NCI-H82 (cell line): ENCODE measurements at places on chromosomes 4 and X.

GRCh38 chrX:128728943-128729342 lies 676.7 kb upstream of the ACTRT1 start:
- peak; percentile 58 for DNase-seq

- no peak for DNase-seq
Observed at GRCh38 chr4:48420144-48420543, 63.0 kb upstream of the SLC10A4 start.

DNA sequence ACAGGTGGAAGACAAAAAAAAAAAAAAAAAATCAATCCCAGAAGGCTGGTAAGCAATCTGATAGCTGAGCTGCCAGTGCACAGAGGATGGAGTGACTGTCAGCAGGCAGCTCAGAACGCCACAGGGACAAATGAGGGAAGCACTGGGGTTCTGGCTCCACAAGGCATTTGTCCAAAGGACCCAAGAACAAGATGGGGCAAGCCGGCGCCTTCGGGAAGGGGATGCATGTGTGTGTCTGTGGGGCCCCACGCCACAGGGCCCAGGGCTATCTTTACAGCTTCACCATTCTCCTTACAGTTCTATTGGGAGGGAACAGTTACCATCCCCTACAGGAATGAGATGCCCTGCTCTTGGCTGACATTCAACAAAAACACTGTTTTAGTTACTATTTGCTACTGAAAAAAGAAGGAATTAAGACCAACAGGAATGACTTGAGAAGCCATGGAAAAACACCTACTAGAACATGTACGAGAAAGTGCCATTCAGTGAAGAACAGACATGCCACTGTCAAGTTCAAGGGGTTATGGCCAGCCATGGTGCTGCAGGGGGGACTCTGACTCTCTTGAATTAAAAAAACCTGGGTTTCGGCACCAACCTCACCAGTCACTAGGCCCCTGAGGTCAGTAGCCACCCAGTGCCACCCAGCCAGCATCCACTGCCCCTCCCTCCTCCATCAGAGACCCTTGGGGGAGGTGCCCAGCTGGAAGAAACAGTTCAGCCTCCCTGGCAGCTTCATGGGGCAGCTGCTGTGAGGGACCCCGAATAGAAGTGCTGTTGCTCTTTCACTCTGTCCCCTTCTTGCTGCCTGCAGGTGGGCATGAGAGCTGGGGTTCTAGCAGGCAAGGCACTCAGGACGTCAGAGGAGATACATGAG lies 18.5 kb downstream of the WDR1 start:
- DNase-seq = no peak

DNA sequence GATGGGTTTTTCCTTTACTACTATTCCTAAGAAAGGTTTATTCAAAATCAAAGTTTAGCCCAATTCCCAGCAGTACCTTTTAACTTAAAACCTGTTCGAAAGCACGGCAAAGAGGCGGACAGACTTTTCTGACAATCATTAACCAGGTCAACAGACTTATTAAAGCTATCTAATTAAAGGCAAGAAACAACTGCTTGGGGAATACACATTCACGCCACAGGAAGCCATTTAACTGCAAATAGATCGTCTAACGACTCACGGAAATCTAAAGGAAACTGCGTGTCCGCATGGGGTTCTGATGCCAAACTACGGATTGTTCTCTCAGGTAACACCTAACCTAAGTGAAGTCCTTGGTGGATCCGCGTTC lies 663 bp upstream of the USP53 start:
- DNase-seq = no peak

- DNase-seq = no peak
Observed at GRCh38 chrX:43743100-43743822, 87.2 kb downstream of the MAOA start.

- DNase-seq = no peak
Observed at GRCh38 chr4:114156371-114156770, 176.9 kb upstream of the ARSJ start.

- no peak for DNase-seq
Observed at GRCh38 chr4:118927974-118928373, 39.3 kb downstream of the SYNPO2 start.

DNA sequence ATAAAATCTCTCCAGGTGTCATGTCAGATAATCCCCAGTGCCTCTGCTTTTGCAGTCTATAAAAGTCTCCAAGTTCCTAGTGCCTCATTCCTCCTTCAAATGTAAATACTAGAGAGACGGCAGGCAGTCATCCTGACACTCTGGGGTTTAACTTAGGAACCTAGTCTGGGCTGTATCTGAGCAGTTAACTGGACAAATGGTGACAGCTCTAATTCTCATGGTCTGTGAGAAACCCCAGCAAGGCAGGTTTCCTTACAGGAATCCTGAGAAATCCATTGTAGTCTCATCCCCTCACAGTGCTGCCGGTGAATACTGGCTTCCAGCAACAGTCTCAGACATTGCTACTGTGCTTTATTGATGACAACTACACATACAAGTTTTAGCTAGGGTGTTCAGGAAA lies 246.8 kb downstream of the SNCA start:
- no peak for DNase-seq

GRCh38 chr4:36024901-36025660 lies 219.2 kb downstream of the ARAP2 start:
- no peak for DNase-seq

- DNase-seq = no peak
Observed at GRCh38 chrX:130578906-130579305, 177.1 kb downstream of the RBMX2 start.

- no peak for DNase-seq
Observed at GRCh38 chr4:9970399-9971011, 50.8 kb downstream of the SLC2A9 start.

DNA sequence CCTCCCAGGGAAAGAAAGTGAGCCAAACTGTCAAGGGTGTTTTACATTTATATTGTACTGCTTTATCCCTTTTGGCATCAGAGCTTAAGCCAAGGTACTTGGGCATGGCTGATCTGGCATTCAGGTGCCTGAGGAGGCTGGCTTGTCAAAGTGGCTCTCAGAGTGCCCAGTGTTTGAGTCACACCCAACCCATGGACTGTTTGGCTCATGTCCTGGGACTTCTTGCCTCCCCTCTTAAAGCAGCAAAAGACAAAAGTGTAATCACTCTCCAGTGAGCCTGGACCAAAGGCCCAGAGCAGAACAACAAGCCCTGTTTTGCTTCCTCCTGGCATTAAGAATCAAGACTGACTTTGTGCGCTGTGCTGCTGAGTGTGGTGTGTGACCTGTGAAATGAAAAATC lies 311.7 kb upstream of the TAPT1 start:
- no peak for DNase-seq

- DNase-seq = no peak
Observed at GRCh38 chr4:109025471-109026076, 262.7 kb upstream of the ETNPPL start.

- DNase-seq = peak; percentile 9
Observed at GRCh38 chr4:38865445-38865844, 2.2 kb upstream of the FAM114A1 start.

DNA sequence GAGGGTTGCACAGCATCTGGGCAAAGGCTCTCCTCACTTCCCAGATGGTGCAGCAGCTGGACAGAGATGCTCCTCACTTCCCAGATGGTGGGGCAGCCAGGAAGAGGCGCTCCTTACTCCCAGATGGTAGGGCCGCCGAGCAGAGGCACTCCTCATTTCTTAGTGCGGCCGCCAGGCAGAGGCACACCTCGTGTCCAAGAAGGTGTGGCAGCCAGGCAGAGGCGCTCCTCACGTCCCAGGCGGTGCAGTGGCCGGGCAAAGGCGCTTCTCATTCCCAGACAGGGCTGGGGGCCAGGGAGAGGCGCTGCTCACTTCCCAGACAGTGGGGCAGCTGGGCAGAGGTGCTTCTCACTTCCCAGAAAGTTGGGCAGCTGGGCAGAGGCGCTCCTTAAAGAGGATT lies 48.8 kb downstream of the ZNF732 start:
- DNase-seq = no peak

DNA sequence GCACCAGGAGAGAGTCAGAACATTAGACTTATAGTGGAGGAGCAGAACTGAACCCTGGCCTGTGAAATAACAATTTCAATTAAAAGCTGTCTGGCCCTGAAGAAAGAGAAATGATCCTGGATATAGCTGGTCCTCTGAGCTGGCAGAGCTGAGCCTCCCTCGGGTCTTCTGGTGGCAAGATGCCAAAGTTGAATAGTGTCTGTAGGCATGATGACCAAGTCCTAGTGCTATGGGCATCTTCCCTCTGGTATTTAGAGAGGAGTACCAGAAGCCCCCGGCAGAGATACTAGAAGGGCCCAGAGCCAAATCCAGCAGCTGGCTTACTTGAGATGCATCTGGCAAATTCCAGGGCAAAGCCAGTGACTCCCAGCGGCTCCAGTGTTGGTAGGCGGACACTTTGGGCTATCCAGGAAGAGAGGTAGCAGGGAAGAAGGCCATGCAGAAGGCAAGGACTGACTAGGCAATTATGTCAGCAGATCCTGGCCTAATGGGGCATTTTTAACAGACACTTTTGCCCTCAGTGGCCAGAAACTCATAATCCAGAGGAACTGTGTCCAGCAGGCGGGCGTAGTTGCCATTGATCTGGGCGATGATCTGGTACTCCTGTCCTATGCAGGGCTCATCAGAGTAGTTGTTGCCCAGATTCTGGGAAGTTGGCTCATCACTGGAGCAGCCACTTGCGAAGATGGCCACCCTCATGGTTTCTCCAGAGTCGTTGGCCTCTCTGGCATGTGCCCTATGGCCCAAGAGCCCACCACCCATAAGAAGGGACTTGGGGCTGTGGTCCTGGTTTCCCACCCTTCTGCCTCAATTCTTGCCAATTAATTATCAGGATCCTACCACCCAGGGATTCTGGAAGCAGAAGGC lies 17.9 kb downstream of the VSIG4 start:
- DNase-seq = no peak

DNA sequence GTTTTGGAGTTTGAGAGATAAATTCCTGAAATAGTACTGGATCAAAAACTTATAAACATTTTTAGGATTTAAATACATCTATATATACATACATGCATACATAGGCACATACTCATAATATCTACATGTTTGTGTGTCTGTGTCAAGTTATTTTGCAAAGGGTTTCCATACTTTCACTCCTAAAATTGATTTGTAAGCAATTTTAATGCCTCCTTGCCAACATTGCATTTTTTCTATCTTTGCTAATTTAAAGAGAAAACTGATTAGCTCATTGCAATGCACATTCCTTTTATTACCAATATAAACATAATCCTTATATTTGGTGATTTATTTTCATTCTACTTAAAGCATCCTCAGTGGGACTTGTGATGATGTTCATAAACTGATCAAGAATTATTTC lies 258.3 kb downstream of the FRMPD4 start:
- no peak for DNase-seq

DNA sequence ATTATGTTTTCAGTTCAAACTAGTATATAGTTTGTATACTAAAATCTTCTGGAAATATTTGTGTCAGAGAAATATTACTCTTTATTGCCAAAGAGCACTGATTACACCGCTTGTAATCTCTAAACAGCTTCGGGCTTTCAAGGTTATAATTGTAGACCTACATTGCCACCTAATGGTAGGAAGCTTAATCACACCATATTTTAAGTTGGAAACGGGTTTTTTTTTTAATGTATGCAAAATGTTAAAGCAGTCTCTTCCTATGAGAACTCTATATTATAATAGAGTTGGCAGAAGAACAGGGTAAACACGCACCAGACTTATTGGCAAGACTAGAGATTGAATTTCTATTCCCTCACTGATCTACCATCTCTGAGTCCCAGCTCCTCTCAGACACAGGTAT lies 19.5 kb upstream of the NFXL1 start:
- peak; percentile 42 for DNase-seq

- no peak for DNase-seq
Observed at GRCh38 chr4:128512767-128513322, 225.2 kb upstream of the PGRMC2 start.

DNA sequence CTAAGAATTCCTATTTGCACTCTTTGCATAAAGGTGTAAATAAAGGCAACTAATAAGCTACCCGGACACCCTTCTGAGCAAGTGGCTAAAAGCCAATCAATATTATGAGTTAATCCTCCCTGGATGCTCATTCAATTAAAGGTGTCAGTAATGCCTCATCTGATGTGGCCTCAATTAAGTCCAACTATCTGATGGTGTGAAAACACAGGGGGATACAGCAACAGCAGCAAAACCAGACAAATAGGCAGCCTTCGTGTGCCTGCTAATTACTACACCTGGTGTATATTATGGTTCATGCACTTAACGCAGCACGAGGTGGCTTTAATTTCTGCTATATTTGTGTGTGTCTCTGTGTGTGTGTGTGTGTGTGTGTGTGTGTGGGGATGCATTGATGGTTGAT lies 244.4 kb downstream of the DCLK2 start:
- peak; percentile 71 for DNase-seq

GRCh38 chr4:25823632-25824031 lies 39.2 kb downstream of the SEL1L3 start:
- DNase-seq = no peak

- DNase-seq = no peak
Observed at GRCh38 chr4:95265814-95266740, 282.7 kb downstream of the UNC5C start.

DNA sequence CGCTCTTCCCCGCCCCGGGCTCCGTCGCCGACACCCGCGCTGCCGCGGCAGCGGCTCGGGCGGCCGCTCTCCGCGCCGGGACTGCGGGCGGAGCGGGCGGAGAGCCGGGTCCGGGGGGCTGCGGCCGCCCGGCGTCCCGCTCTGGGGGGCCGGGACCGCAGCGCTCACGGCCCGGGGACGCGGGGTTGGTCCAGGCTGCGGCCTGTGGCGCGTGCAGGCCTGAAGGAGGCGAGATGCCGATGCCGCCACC lies 492 bp downstream of the GALNT7 start:
- DNase-seq = no peak

DNA sequence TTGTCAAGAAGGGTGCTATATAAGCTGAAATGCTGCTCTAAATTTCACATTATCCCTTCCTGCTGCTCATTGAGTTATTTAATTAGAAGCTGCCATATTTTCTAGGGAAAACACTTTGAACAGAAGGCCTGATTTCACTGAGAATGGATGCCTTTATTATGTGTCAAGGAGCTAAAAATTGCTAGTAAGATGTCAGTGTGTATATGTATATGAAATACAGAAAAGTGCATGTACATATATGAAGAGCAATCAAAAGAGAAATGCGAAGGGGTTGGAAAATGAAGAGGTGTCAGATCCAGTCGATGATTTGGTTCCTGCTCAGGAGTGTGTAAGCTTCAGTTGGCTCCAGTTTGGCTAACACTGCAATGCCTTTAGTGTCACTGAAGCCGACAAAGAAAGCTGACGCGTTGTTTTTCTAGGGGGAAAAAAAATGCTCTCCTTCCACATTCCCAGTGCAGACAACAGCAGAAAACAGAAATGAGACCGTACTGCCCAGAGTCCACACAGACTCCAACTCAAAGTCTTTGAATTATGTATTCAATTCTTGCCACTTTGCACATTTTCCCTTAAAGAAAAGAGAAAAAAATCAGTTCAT lies 154.2 kb downstream of the NHS start:
- no peak for DNase-seq
